Mesenteric fat pad (tissue), 1 donor: ENCODE measurements at places on chromosomes 11 and 22. TPM values are rescaled to one million over a fixed set of nuclear protein-coding genes. Genes with fewer than 3 reads are reported as not detected.

- no peak for DNase-seq
These were observed 434.3 kb downstream of the RAB38 start for GRCh38 chr11:87740968-87741367.

GRCh38 chr22:27810609-27811151 is 9.1 kb upstream of the MN1 start:
- no peak for DNase-seq

- no peak for DNase-seq
These were observed 9.8 kb upstream of the CECR2 start for GRCh38 chr22:17359501-17359900.

- DNase-seq: no peak
These were observed 64.8 kb downstream of the RAB30 start for GRCh38 chr11:83006877-83007330.

- DNase-seq: peak; percentile 12
These were observed 47.8 kb upstream of the CD5 start for GRCh38 chr11:61054513-61054912.

DNA sequence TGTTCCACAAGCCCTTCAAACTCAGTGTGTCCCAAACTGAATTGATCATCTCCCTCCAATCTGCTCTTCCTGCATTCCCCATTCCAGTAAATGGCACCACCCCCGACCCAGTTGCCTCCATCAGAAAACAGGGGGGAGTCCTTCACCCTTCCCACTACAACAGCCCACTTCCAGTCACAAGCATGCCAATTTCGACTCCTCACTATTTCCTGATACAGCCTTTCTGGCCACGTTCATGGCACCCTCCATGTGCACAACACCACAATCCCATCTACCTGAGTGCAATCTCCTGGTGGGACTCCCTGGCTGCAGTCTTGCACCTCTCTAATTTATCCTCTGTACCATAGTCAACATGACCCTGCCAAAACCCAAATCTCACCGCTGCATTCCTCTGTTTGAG is 1.6 kb upstream of the DNAL4 start:
- DNase-seq: no peak

GRCh38 chr11:91219535-91219934 is 996.7 kb upstream of the CHORDC1 start:
- DNase-seq: no peak

- peak; percentile 93 for DNase-seq
These were observed 25.6 kb upstream of the SUSD2 start for GRCh38 chr22:24155627-24156140.

- DNase-seq: no peak
These were observed 12.1 kb upstream of the BAIAP2L2 start for GRCh38 chr22:38122616-38123015.

- DNase-seq: no peak
These were observed 537.3 kb downstream of the OPCML start for GRCh38 chr11:132994966-132995365.

DNA sequence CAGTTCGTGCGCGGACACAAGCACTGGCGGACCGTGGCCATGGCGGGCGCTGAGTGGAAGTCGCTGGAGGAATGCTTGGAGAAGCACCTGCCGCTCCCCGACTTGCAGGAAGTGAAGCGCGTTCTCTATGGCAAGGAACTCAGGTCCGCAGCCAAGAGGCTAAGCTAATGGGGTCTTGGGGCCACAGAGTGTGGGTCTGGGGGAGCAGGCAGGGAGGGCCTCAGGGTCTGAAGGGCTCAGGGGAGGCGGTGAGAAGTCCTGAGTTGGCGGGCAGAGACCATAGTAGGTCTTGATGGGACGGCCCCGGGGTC is 188 bp downstream of the UPB1 start:
- no peak for DNase-seq

- no peak for DNase-seq
These were observed 31.1 kb upstream of the CD44 start for GRCh38 chr11:35107861-35108260.

DNA sequence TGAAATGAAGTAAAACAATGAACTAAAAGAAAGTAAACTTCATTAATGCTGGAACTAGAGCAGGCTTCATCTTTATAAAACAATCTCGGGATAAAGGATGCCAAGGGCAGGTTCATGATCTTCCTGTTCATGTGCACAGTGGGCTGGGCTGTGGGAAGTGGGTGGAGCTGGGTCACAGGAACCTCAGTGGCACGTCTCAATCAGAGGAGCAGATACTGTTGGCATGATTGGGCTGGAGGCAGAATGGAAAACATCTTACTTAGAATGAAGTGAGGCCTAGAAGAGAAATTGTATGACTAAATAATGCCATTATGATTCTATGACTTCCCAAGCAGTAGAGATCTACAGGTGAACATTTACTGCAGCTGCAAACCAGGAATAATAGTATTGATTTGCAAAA is 45.4 kb upstream of the CALCB start:
- no peak for DNase-seq

DNA sequence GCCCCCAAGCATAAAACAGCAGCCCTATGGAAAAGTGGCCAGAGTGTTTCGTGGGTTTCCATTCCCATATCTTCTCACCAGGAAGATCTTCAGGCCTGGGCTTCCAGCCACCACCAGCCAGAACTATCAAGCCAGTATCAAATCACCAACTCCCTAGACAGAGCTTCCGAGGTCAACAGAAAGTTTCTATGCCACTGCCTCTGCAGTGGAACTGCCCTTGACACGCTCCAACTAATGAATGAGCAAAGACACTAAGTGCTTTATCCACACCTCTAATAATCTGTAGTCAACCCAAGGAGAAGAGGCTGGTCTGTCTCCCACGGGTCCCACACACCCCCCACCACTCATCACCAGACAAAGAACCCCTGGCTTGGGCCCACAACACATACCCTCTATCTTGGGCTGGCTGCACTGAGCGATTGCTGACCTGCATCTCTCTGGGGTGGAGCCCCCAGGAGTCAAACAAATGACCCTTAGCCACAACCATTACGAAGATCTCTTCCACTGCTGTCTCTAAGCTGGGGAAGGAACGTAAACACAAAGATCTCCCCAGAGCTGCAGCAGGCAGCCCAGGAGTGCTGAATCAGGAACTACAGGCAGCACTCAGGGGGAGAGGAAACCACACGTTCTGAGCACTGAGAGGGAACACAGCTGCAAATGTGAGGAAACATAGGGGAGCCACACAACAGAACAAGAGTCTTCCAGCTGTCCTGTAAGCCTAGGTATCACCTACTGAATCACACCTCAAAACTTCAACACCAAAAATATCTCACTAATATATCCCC is 9.7 kb downstream of the OR5AN1 start:
- DNase-seq: peak; percentile 59

DNA sequence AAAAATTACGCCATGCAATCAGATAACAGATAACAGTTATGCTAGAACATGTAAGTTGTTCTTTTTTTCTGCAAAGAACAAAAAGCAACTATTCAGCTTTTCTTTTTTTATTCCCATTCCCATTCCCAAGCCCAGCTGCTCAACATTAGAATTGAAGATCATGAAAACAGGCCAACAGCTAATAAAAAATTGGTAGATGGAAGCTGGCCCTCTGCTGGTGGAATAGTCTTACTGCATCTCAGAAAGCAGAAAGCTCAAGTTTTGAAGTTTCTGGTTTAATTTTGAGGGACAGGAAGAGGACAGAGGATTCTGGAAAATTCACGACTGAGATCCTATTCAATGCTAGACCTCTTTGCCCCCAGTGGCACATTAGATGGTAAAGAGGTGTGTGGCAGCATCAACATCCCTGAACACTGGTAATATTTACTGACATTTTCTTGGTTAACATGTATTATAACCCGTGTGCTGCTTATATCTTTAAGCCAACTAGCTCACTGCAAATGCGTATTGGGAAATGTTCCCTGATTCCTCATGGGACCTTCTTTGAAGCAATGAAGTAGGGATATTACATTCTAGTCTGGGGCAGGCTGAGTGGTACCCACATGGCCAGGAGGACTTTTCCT is 591.2 kb downstream of the OPCML start:
- DNase-seq: no peak

GRCh38 chr11:47109051-47109726 is 67.5 kb downstream of the ARFGAP2 start:
- DNase-seq: no peak

- no peak for DNase-seq
These were observed 86.7 kb downstream of the SWAP70 start for GRCh38 chr11:9750551-9750950.

- DNase-seq: no peak
These were observed 20.2 kb upstream of the RASL10A start for GRCh38 chr22:29335656-29336055.

DNA sequence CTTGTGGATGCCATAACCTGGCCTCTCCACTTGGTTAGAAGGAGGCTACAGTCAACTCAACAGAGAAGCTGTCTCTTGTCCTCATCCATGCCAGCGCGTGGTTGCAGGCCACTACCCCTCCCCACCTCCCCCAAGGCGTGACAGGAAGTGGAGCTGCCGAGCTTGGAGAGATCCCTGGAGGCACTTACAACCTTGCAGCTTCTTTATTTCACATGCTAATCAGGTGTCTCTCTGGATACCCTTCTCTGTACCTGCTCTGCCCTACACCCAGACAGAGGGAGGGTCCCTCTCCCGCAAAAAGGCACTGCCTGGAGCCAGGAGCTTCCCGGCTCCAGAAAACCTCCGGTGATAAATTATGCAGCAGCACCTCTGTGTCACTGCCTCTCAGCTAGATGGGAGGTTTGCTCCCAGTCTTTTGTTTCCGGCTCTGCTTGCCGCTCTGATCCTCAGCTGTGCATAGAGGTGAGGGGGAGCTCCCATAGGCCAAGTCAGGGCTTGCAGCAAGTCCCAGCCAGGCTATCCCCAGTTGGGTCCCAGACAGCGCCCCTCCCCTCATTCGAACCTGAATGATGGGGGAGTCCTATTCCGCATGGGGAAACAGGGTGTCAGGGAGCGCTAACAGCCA is 5.7 kb downstream of the LRP4 start:
- DNase-seq: no peak

DNA sequence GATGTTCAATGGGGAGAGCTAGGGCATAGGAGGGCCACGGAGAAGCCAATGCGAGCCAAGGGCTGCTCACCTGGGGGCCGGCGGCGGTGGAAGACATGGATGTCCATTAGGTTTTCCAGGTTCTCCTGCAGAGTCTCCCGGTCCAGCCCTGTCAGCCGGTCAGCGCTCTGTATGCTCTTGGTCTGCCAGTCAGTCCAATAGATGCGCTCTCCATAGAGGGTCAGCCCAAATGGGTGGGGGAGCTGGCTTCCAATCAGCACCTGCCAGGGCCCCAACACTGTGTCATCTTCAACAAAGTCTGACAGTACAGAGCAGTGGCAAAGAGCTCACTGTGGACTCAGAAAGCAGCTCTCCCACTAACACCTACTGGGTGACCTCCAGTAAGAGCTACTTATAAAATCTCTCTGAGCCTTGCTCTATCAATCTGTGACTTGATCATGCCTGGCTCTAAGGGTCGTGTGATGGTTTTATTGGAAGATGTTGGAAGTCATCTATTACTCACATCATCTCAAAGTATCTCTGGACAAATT is 33.0 kb upstream of the CKAP5 start:
- no peak for DNase-seq

DNA sequence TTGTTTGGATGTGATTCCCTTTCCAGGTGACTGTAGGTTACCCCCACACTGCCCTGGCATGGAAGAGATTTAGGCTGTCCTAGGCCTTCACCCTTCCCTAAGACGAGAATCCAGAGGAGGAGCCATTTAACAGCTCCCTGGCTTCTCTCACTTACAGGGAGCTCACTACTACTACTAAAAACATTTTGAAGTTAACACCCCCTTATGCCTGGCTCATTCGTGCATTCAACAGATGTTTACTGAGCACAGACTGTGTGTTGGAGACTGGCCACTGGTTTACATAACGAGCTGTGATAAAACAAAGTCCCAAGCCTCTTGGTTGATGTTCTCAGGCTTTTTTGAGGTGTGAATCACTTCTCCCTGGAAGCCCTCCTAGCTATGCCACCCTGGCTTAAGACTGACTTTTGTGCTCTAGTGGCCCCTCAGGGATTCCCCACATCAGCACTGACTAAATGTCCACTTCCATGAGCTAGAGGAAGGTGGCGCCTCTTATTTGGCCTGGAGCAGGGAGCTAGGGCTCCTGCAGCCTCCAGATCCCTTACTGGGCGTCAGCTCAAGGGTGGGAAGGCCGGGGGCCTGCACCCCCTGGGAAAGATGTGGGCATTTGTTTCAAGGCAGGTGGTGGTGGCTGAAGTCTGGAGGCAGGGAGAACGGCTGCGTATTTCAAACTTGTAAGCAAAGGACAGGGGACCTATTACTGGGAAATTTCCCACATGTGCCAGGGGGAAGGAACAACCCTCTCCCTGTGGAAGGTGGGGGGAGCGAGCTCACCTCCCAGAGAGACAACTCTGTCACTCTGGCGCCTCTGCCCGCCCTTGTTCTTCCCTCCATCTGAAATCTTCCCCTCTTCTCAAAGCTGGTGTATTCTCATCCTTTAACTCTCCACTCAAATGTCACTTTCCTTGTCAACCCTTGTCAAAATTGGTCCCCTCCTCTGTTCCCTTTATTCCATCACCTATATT is 19.4 kb upstream of the MALAT1 start:
- peak; percentile 57 for DNase-seq

DNA sequence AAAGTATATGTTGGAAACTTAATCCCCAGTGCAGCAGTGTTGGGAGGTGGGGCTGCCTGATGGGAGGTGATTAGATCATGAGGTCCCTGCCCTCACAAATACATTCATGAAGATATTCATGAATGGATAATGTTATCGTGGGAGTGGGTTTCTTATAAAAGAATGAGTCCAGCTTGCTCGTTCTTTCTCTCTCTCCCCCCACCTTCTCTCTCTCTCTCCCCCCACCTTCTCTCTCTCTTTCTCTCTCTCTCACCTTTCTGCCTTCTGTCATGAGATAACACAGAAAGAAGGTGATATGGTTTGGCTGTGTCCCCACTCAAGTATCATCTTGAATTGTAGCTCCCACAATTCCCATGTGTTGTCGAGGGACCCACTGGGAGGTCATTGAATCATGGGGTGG is 66.7 kb upstream of the NUP50 start:
- DNase-seq: no peak

- no peak for DNase-seq
These were observed 24.4 kb downstream of the AASDHPPT start for GRCh38 chr11:106101819-106102218.

- peak; percentile 81 for DNase-seq
These were observed 7.7 kb upstream of the NEAT1 start for GRCh38 chr11:65414776-65415498.

The INPP5J gene
- 0.19 TPM for total RNA-seq

The C22orf31 gene
- total RNA-seq: not detected

The RCE1 gene
- 14.1 TPM for total RNA-seq

The DEPDC7 gene
- 0.74 TPM for total RNA-seq

The DDI1 gene
- not detected for total RNA-seq

The DNAJB13 gene
- not detected for total RNA-seq

The CRACR2B gene
- total RNA-seq: 6.8 TPM
